ENCODE measurements at places on chromosomes 16 and 17.

GRCh38 chr17:39739885-39740356 is 2.2 kb downstream of the GRB7 start:
- no peak for DNase-seq

DNA sequence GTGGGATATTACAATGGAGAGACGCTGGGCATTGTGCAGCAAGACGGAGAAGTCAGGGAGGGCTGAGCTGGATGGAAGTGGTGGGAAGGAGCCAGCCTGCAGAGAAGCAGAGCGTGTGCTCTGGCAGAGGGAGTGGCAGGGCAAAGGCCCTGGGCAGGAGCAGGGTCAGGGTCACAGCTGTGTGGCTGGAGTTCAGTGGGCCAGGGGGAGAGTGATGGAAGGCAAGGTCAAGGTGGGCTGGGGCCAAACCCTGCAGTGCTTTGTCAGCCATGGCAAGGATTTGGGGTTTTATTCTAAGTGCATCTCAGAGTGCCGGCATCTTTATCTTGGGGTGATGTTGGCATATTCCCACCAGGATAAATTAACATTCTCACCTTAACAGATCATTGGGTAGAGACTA is 31.9 kb upstream of the C16orf78 start:
- DNase-seq: no peak

- DNase-seq: no peak
These were observed 378.0 kb downstream of the SLC39A11 start for GRCh38 chr17:72714357-72714966.

GRCh38 chr17:48491527-48492273 is 39.1 kb downstream of the HOXB1 start:
- DNase-seq: no peak

- no peak for DNase-seq
These were observed 26.2 kb upstream of the MAP3K14 start for GRCh38 chr17:45342871-45343526.
